ENCODE measurements at places on chromosomes 16 and 17.
A peak's percentile ranks its signal among the peaks of the same experiment; 100 is the strongest.

DNA sequence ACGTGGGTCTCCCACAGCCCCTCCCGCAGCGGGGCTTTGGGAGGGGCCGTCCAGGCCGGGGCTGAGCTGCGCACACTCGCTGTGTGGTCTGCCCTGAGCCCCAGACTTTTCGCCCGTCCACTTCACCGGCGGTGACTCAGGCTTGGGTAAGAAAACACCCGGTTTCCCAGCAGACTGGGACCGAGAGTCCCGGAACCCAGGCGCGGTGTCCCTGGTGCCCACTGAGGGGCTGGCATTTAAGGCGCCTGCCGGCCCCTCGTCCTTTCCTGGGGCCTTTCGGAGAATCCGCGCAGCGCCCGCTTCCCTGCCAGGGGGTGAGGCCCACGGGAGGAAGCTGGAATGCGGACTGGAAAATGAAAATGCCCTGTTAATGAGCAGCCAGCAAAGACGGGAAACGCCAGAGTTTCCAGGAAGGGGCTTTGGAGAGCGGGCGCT lies 100.3 kb downstream of the C16orf95 start:
- DNase-seq, result no peak
- no peaks in the 10 kb centered on the region for H3K36me3 ChIP-seq
- H3K4me3 ChIP-seq, result no peak overlapping the region
- no peaks in the 10 kb centered on the region for H3K27me3 ChIP-seq

- no peak for DNase-seq
- no peak overlapping the region for H3K4me3 ChIP-seq
- H3K4me1 ChIP-seq, result no peaks in the 10 kb centered on the region
- H3K27me3 ChIP-seq, result no peaks in the 10 kb centered on the region
- H3K36me3 ChIP-seq, result peaks cover 32% of the 10 kb centered on the region
Measured at GRCh38 chr17:17155568-17155967, 50.6 kb downstream of the PLD6 start.

- H3K27me3 ChIP-seq, result no peaks in the 10 kb centered on the region
- peaks cover 17% of the 10 kb centered on the region for H3K36me3 ChIP-seq
- no peaks in the 10 kb centered on the region for H3K4me1 ChIP-seq
Measured at GRCh38 chr17:39174920-39175694, 9.1 kb upstream of the ARL5C start.

- peaks cover 73% of the 10 kb centered on the region for H3K4me1 ChIP-seq
- peak overlapping the region; percentile 92 for H3K27ac ChIP-seq
- DNase-seq, result no peak
- no peaks in the 10 kb centered on the region for H3K36me3 ChIP-seq
- H3K27me3 ChIP-seq, result no peaks in the 10 kb centered on the region
Measured at GRCh38 chr17:81389585-81389984, 5.7 kb upstream of the BAHCC1 start.
